GM13976 (cell line): ENCODE measurements at places on chromosomes 13 and 19.

- peak; percentile 90 for DNase-seq
Observed at GRCh38 chr19:9914315-9915207, 21.8 kb downstream of the OLFM2 start.

- no peak for DNase-seq
Observed at GRCh38 chr13:37666036-37666435, 67.5 kb upstream of the POSTN start.

- no peak for DNase-seq
Observed at GRCh38 chr13:70613295-70613694, 505.0 kb upstream of the KLHL1 start.

GRCh38 chr13:32384702-32385101 lies 43.2 kb downstream of the N4BP2L1 start:
- DNase-seq = no peak

- no peak for DNase-seq
Observed at GRCh38 chr19:51693819-51694218, 689 bp downstream of the SPACA6 start.

- DNase-seq = no peak
Observed at GRCh38 chr19:18261474-18261873, 12.8 kb downstream of the IQCN start.
